Activated CD4-positive, alpha-beta memory T cell treated with anti-CD3 and anti-CD28 coated beads, Interleukin-2, amount 10 ng/mL, durations not matched to agents 7 days and 5 days (primary cell): ENCODE measurements at places on chromosomes 2 and 18. TPM values are rescaled to one million over a fixed set of nuclear protein-coding genes. Genes with fewer than 3 reads are reported as not detected.

DNA sequence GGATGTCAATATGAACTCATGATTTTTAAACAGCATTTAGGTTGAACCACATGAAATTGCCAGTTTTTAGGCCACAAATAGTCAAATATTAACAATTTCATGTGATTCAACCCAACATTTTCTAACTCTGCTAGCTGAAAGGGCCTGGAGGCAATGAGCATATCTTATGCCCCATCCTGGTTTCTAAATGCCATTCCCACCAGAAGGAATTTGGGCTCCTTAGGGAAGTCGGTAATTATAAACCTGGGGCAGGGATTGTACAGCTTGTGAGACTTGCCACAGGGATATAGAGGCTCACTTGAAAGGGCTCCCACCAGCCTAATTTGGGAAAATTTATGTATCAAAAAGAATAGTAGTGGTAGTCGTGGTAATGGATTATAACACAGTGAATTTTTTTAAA lies 178.4 kb upstream of the ALPP start:
- peaks cover 6% of the 10 kb centered on the region for H3K36me3 ChIP-seq
- H3K4me3 ChIP-seq = no peak overlapping the region
- no peaks in the 10 kb centered on the region for H3K4me1 ChIP-seq

GRCh38 chr2:9424447-9425164 lies 1.2 kb downstream of the CPSF3 start:
- no peak overlapping the region for H3K4me3 ChIP-seq
- peaks cover 32% of the 10 kb centered on the region for H3K4me1 ChIP-seq
- no peaks in the 10 kb centered on the region for H3K27me3 ChIP-seq
- H3K36me3 ChIP-seq = peaks cover 33% of the 10 kb centered on the region
- no peak for DNase-seq

- H3K4me1 ChIP-seq = peaks cover under 1% of the 10 kb centered on the region
- peaks cover 14% of the 10 kb centered on the region for H3K36me3 ChIP-seq
- no peak overlapping the region for H3K27ac ChIP-seq
- DNase-seq = no peak
Observed at GRCh38 chr2:111156529-111156928, 35.8 kb downstream of the BCL2L11 start.

DNA sequence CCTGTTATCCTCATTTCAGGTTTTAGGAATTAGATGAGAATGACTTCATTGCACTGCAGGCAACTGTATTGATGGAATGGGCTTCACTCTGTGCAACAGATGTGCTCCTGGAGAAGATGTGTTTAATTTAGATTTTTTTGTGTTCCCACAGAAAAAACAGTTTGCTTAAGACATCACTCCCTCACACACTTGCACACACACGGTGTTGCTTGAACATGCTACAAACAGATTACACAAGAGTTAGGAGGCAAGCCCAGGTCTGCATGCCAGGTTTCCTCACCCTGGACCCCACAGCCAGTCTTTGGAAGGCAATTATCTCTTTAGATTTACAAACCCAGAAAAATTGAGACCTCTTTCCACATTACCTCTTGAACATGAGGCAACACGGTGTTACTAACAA lies 93.7 kb upstream of the KLHL29 start:
- H3K36me3 ChIP-seq = no peaks in the 10 kb centered on the region
- DNase-seq = no peak
- H3K27me3 ChIP-seq = no peaks in the 10 kb centered on the region
- H3K27ac ChIP-seq = no peak overlapping the region
- H3K4me1 ChIP-seq = no peaks in the 10 kb centered on the region

GRCh38 chr2:85503168-85503850 lies 35.7 kb upstream of the MAT2A start:
- H3K27me3 ChIP-seq = no peaks in the 10 kb centered on the region
- no peak overlapping the region for H3K4me3 ChIP-seq
- DNase-seq = no peak

- H3K4me1 ChIP-seq = peaks cover 42% of the 10 kb centered on the region
- no peak overlapping the region for H3K4me3 ChIP-seq
- no peaks in the 10 kb centered on the region for H3K27me3 ChIP-seq
- H3K36me3 ChIP-seq = peaks cover 8% of the 10 kb centered on the region
- peak; percentile 22 for DNase-seq
Observed at GRCh38 chr2:182951948-182952663, 85.7 kb upstream of the FRZB start.

DNA sequence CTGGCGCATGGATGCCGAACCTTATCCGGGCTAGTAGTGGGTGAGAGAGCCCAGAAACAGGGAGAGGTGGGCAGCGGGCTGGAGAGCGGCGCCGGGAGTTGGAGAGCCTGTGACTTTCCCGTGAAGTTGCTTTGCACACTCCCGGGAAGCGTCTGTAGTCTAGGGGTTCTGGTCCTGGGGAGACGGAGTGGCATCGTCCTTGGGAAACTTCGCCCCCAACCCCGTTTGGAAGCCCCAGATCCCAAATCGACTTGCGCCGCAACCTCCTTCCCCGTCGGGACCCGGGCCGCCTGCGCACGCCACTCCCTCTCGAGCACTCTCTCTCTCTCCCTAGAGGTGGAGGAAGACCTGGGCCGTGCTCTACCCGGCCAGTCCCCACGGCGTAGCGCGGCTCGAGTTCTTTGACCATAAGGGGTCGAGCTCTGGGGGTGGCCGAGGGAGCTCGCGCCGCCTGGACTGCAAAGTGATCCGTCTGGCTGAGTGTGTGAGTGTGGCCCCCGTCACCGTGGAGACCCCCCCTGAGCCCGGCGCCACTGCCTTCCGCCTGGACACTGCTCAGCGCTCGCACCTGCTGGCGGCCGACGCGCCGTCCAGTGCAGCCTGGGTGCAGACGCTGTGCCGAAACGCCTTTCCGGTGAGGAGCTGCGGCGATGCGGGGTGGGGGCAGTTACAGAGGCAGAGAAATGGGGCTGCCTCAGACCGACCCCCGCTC lies 456 bp downstream of the DOK1 start:
- peaks cover 22% of the 10 kb centered on the region for H3K4me1 ChIP-seq
- peaks cover 11% of the 10 kb centered on the region for H3K27me3 ChIP-seq
- H3K27ac ChIP-seq = peak overlapping the region; percentile 94

The PROM2 gene
- 0.15 TPM for total RNA-seq

The TOGARAM2 gene
- total RNA-seq = 10.3 TPM
